WERI-Rb-1 (cell line): ENCODE measurements at places on chromosomes 7 and 10.
A peak's percentile ranks its signal among the peaks of the same experiment; 100 is the strongest.

DNA sequence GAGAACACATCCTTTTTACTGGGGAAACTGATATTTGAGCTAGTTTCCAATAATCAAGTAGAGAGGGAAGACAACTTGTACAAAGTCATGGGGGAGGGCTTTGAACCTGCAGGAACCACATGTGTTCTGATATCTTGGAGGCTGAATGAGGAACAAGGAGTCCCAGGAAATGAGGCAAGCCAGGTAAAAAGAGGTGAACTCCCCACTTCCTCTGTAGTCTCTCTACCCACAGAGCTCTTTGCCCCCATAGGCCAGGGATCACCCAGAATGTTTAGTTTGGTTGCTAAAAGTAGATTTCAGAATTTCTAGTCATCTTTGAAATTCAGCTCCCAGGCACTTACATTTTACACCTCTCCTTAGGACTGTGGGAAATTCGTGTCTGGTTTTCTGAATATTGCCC is 276.4 kb downstream of the SFMBT2 start:
- DNase-seq = no peak

GRCh38 chr10:129057856-129058663 is 409.0 kb upstream of the MGMT start:
- no peak for DNase-seq

DNA sequence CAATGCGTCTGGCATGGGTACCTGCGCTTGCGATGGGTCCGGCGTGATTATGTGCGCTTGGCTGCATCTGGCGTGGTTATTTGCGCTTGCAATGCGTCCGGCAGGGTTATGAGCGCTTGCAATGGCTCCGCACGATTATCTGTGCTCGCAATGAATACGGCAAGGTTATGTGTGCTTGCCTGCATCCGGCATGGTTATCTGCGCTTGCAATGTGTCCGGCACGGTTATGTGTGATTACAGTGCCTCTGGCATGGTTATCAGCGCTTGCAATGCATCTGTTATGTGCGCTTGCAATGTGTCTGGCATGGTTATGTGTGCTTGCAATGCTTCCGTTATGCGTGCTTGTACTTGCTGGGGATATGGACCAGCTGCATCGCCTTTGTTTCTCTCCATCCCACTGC is 37.7 kb downstream of the RBAK start:
- no peak for DNase-seq

GRCh38 chr10:5530412-5530806 is 5.6 kb downstream of the CALML3 start:
- DNase-seq = no peak

DNA sequence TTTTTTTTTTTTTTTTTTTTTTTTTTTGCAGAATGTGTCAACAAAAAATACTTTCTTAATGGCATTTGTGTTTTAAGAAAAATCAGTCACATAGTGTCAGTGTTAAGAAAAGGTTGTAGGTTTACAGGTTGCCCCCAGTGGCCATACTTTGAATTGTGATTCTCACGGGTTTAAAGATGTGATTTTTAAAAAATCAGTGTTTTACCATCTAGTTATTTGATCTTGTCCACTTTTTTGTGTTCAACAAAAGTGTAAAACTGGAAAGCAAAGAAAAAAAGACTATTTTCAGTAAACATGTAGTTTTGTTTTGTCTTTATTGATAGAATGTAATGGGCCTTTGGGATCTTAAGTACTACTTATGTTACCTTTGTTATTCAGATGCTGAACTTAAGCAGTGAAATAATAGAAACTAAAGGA is 25.7 kb downstream of the SUV39H2 start:
- no peak for DNase-seq

DNA sequence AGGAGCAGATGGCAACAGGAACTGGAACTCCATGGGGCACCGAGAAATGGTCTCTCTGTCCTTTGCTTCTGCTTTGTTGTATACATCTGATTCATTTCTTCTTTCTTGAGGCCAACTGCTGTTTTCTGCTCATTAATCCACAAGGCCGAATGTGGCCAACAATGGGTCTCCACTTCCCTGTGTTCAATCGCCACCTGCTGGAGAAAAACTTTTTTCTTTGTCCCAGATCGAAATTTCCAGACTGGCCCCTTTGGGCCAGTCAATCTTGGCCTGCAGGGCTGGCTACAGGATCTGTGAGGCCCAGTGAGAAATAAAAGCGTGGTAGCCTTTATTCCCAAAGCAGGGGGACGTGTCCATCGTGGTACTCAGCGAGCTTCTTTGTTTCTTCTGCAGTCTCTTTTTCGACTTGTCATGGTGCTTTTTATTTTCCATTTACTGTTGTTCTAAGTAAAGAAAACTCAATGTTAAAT is 58.8 kb downstream of the PARP12 start:
- DNase-seq = peak; percentile 63

- no peak for DNase-seq
Observed at GRCh38 chr7:18444826-18445225, 50.7 kb upstream of the HDAC9 start.

GRCh38 chr10:96509017-96509641 is 4.6 kb downstream of the TLL2 start:
- no peak for DNase-seq

DNA sequence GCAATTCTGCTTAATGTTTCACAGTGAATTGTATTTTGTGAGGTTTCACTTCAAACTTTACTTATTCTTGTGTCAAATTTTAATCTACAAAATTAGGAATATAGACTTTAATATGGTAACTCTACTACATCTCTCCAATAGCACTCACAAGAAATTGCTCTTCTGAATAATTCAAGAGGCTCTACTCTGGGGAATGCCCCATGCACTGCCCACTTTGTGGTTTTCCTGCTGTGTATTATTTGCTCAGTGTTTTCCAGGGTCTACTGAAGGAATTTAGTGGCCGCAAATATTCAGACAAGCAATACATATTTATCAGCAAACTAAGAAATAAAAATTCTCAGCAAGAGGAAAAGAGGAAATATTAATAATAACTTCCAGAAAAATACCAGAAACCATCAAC is 611.4 kb downstream of the TNS3 start:
- DNase-seq = no peak

DNA sequence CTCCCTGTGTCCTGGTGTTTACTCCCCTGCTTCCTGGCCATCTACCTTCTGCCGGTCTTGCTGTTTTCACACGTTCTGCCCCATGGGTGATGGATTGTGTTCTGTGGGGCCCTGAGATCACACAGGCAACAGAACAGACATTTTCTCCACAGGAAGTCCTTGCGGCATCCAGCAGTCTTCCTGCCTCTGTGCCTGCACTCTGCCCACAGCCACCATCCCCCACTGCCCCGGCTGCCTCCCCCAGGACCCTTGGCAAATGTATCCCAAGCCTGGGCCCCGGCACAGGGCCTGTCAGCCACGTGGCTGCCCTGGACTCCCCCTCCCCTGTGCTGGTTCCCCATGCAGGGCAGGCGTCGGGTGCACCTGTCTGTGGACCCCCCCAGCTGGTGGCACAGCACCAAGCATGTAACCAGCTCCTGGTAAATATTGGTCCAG is 184.2 kb downstream of the WDR37 start:
- DNase-seq = no peak
